H1 (cell line): ENCODE measurements at places on chromosomes 16 and 17.

GRCh38 chr17:49688848-49689247 lies 11.0 kb upstream of the SPOP start:
- no peak overlapping the region for H3K27ac ChIP-seq
- no peaks in the 10 kb centered on the region; the same call in none of the 2 replicates for H3K27me3 ChIP-seq
- no peak overlapping the region for H3K4me3 ChIP-seq
- no peaks in the 10 kb centered on the region for H3K4me1 ChIP-seq

- H3K4me1 ChIP-seq: peaks cover 8% of the 10 kb centered on the region; the same call in 1 of the 2 replicates
- no peaks in the 10 kb centered on the region for H3K36me3 ChIP-seq
- no peak for DNase-seq
- H3K27ac ChIP-seq: no peak overlapping the region
- no peak overlapping the region for H3K4me3 ChIP-seq
Measured at GRCh38 chr17:63949576-63950250, 17.6 kb upstream of the CD79B start.

- H3K27ac ChIP-seq: no peak overlapping the region
- peaks cover 33% of the 10 kb centered on the region for H3K27me3 ChIP-seq
- DNase-seq: no peak
- H3K4me3 ChIP-seq: peak overlapping the region; percentile 30
Measured at GRCh38 chr17:7045492-7046126, 1.7 kb upstream of the SLC16A11 start.

DNA sequence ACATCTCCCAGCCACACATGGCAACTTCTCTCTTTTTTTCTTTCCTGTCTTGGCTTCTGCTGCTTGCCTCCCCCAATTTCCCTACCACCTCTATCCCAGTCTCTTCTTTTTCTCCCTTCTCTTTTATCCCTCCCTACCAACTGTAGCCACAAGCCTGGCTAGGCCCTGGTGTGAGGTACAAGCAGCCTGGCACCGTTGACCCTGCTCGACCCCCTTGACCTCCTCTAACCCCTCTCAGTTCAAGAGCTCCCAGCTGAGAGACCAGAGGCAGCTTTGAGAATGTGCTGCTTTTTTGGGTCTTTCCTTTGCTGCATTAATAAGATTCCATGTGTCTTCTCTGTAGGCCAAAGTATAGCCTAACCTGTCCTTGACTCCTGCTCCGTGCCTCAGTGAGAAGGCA lies 32.3 kb downstream of the B9D1 start:
- no peaks in the 10 kb centered on the region for H3K27me3 ChIP-seq
- no peaks in the 10 kb centered on the region for H3K36me3 ChIP-seq
- H3K4me3 ChIP-seq: no peak overlapping the region
- H3K27ac ChIP-seq: no peak overlapping the region
- no peak for DNase-seq

GRCh38 chr16:4979736-4980660 lies 21.9 kb downstream of the SEC14L5 start:
- peaks cover 5% of the 10 kb centered on the region; the same call in 1 of the 2 replicates for H3K4me1 ChIP-seq
- H3K27ac ChIP-seq: no peak overlapping the region
- no peak overlapping the region for H3K4me3 ChIP-seq
- H3K27me3 ChIP-seq: no peaks in the 10 kb centered on the region

DNA sequence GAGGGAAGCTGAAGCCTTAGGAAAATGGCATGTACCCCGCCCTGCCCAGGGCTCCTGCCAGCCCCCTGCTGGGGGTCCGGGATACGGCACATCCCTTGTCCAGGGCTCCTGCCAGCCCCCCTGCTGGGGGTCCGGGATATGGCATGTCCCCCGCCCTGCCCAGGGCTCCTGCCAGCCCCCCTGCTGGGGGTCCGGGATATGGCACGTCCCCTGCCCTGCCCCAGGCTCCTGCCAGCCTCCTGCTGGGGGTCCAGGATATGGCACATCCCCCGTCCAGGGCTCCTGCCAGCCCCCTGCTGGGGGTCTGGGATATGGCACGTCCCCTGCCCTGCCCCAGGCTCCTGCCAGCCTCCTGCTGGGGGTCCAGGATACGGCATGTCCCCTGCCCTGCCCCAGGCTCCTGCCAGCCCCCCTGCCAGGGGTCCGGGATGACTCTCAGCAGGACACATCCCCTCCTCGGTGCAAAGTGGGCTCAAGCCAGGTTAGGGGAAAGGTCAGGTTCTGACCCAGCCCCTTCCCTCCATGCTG lies 43.2 kb downstream of the RPH3AL start:
- peaks cover 4% of the 10 kb centered on the region for H3K4me1 ChIP-seq
- H3K36me3 ChIP-seq: no peaks in the 10 kb centered on the region
- no peak overlapping the region for H3K4me3 ChIP-seq
- peak; percentile 82 for DNase-seq
- peaks cover 1% of the 10 kb centered on the region; the same call in 1 of the 2 replicates for H3K27me3 ChIP-seq

- no peak overlapping the region for H3K27ac ChIP-seq
- H3K4me1 ChIP-seq: no peaks in the 10 kb centered on the region; the same call in 1 of the 2 replicates
- H3K4me3 ChIP-seq: no peak overlapping the region
- DNase-seq: no peak
Measured at GRCh38 chr16:72985148-72985941, 62.6 kb downstream of the ZFHX3 start.

GRCh38 chr16:74862743-74863244 lies 88.2 kb upstream of the FA2H start:
- H3K4me3 ChIP-seq: no peak overlapping the region
- no peaks in the 10 kb centered on the region for H3K36me3 ChIP-seq
- no peak overlapping the region for H3K27ac ChIP-seq
- no peaks in the 10 kb centered on the region for H3K27me3 ChIP-seq
- no peak for DNase-seq

- H3K4me1 ChIP-seq: no peaks in the 10 kb centered on the region
- H3K27me3 ChIP-seq: no peaks in the 10 kb centered on the region
- H3K4me3 ChIP-seq: no peak overlapping the region
- H3K36me3 ChIP-seq: no peaks in the 10 kb centered on the region
- DNase-seq: no peak
Measured at GRCh38 chr16:23824909-23825308, 10.9 kb upstream of the PRKCB start.

DNA sequence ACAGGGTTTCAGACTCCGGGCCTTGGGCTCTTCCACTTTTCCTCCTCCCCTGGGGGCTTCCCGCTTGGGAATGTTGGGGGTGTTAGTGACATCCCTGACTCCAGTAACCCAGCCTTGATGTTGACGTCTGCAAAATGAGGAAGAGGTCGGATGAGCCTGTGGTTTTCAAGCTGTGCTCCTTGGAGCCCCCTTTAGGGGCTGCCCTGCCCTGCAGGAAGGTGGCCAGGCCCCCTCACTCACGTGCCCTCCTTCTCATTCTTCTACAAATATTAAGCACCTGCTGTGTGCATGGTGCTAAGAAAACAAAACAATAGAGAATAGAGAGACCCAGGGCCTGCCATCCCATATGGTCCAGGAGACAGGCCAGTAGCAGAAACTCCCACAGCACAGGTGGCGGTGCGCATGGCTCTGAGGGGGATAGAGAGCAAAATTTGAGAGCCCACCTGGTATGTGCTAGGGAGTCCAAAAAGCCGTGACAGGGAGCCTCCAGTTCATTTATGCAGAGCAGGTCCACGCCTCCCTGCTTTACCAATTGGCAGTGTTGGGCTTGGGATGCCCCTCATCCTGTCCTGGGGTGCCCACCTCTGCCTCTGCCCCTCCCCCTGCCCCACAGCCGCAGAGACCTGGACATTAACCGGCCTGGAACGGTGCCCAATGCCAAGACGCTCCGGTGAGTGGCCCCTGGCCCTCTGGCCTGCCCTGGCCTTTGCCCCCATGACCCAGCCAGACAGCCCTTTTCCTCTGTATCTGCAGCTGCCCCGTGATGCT lies 7.4 kb downstream of the NDRG4 start:
- no peaks in the 10 kb centered on the region for H3K36me3 ChIP-seq
- no peak overlapping the region for H3K27ac ChIP-seq
- no peak overlapping the region for H3K4me3 ChIP-seq
- peaks cover under 1% of the 10 kb centered on the region; the same call in 1 of the 2 replicates for H3K27me3 ChIP-seq
- H3K4me1 ChIP-seq: no peaks in the 10 kb centered on the region

DNA sequence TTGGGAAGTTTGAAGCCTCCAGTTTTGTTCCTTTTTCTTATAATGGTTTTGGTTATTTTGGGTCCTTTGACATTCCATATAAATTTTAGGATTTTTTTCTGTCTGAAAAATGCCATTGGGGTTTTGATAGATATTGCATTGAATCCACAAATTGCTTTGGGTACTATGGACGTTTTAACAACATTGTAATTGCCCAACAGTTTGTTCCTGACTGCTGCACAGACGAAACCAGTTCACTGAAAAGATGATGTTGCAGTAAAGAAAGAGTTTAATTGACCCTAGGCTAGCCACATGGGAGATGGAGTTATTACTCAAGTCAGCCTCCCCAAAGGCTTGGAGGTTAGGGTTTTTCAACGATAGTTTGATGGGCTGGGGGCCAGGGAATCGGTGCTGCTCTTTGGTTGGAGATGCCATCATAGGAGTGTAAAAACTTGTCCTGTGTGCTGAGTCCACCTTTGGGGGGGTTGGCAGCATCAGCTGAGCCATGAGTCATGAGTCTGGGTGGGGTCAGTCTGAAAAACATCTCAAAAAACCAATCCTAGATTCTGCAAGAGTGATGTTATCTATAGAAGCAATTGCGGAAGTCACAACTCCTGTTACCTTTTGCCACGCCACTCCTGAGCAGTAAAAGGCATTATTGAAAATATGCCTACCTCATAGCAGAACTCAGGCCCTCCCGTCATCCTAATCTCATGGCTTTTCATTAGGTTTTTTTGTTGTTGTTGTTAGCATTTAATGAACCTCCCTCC lies 2.7 kb upstream of the PRSS41 start:
- no peaks in the 10 kb centered on the region for H3K27me3 ChIP-seq
- DNase-seq: no peak
- no peak overlapping the region for H3K4me3 ChIP-seq
- no peaks in the 10 kb centered on the region for H3K36me3 ChIP-seq
- H3K4me1 ChIP-seq: no peaks in the 10 kb centered on the region
- no peak overlapping the region for H3K27ac ChIP-seq

DNA sequence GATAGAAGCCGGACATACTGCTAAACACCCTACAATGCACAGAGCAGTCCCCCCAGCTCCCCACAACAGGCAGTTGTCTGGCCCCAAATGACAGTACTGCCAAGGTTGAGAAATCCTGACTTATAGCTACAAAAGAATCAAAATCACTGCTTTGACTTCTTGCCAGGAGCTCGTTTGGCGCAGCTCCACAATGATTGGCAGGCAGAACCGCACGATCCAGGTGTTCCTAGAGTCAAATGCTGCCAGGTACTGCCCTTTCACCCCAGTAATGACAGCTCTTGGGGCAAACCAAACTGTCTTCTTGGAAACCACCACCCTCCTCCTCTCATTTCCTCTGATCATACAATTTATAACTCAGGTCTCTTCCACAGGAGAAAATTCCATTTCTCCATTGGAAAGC lies 2.2 kb upstream of the TMC5 start:
- no peak for DNase-seq
- no peaks in the 10 kb centered on the region for H3K27me3 ChIP-seq
- H3K27ac ChIP-seq: no peak overlapping the region
- no peaks in the 10 kb centered on the region for H3K4me1 ChIP-seq
- H3K4me3 ChIP-seq: no peak overlapping the region
- no peaks in the 10 kb centered on the region for H3K36me3 ChIP-seq

- no peak overlapping the region for H3K27ac ChIP-seq
- DNase-seq: peak; percentile 82
- peak overlapping the region; percentile 59 for H3K4me3 ChIP-seq
Measured at GRCh38 chr16:164827-165538, 795 bp upstream of the HBM start.

- DNase-seq: no peak
- H3K27ac ChIP-seq: no peak overlapping the region
- no peaks in the 10 kb centered on the region for H3K4me1 ChIP-seq
Measured at GRCh38 chr17:31532081-31532480, 140.6 kb downstream of the RAB11FIP4 start.

DNA sequence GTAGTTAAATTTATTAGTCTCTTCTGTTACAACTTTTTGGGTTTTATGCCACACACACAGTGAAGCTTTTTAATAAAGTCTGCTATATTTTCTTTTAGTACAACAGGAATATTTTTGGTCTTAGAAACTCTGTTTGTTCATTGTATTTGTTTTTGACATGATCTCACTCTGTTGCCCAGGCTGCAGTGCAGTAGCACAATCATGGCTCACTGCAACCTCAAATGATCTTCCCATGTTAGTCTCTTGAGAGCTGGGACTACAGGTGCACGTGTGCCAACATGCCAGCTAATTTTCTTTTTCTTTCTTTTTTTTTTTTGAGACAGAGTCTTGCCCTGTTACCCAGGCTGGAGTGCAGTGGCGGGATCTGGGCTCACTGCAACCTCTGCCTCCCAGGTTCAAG lies 27.1 kb downstream of the PPM1D start:
- H3K36me3 ChIP-seq: no peaks in the 10 kb centered on the region
- H3K4me3 ChIP-seq: no peak overlapping the region
- H3K27me3 ChIP-seq: no peaks in the 10 kb centered on the region
- no peaks in the 10 kb centered on the region for H3K4me1 ChIP-seq
- no peak for DNase-seq
- H3K27ac ChIP-seq: no peak overlapping the region

DNA sequence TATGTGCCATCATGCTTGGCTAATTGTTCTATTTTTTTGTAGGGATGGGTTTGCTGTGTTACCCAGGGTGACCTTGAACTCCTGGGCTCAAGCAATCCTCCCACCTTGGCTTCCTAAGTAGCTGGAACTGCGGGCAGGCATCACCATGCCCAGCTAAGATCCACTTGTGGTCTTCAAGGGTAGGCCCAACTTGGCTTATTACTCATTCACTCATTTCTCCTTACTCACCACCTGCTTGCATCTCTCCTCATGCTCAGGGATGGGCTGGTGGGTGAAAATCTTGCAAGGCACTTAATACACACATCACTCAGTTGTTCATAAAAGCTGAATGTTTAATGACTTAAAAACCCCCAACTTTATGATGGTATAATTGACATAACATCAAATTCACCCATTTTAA lies 207.8 kb downstream of the SHISA9 start:
- H3K4me1 ChIP-seq: peaks cover 3% of the 10 kb centered on the region
- no peaks in the 10 kb centered on the region for H3K36me3 ChIP-seq
- H3K27ac ChIP-seq: no peak overlapping the region

GRCh38 chr17:49603720-49604119 lies 28.0 kb downstream of the NXPH3 start:
- DNase-seq: no peak
- no peaks in the 10 kb centered on the region for H3K4me1 ChIP-seq
- H3K36me3 ChIP-seq: peaks cover 7% of the 10 kb centered on the region
- H3K4me3 ChIP-seq: no peak overlapping the region
- no peak overlapping the region for H3K27ac ChIP-seq

DNA sequence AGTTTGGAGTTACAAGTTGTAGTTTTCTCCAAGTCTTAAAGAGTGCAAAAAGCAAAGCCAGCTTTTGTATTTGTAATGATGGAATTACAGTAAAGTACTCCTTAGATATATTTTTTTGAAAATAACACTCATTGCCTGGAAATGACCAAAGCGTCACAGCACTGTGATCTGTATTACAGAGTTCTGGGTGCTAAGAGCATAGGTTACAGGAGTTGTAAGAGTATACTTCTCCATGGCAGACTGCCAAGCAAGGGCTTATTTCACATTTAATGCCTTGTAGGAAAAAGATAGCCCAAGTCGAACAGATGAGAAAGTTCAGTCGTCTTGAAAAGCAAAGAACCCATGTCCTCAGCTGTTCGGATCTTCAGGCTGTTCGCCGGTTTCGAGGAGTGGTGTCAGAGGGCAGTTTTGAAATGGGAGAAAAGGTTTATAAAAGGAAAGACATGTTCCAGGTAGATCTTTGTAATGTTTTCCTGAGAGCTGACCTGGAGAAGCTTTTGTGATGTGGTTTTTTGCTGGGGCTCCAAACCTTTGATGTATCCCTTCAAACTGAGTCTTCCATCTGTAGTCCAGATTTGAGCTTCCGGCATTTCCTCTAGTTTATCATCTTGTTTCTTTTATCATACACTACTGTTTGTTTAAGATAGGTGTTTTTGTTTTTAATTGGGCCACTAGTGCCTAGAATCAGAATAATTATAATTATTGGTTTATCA lies 41.3 kb downstream of the ERCC4 start:
- no peak overlapping the region for H3K27ac ChIP-seq
- no peak overlapping the region for H3K4me3 ChIP-seq
- no peaks in the 10 kb centered on the region for H3K36me3 ChIP-seq
- no peaks in the 10 kb centered on the region for H3K27me3 ChIP-seq
